ENCODE measurements at places on chromosomes 1 and 21.

DNA sequence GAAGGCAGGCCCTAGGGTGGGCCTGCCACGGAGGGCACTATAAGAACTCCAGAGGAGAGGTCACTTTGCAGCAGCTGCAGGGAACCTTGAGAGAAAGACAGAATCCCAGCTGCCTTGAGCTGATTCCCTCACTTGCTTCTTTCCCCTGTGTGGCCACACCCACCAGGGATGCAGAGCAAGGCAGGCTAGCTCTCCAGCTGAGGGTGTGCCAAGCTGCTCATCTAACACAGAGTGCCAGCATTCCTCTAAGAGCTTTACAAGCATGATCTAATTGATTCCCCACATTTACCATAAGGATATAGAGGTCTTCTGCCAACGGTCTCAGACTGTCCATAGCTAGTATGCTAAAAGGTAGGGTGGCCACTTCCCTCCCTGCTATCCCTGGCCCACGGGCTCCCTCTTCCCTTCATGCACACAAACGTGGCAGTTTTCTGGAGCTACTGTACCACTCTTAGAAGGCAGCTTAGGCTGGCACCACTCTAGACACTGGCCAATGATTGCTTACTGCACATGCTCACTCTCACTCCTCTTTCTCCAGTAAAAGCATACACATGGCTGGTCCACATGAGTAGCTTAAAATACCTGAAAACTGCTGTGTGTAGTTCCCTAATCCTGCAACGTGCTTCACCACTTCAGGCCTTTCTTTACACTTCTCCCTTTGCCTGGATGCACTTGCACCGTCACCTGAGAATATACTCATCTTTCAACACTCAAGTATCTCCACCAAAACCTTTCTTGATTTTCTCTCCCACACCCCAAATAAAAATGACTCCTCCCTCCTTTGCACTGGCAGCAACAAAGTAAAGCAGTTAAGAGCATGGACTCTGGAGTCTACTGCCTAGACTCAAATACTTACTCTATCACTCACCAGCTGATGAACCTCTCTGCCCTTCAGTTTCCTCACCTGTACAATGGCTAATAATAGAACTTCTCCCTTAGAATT, 57.7 kb downstream of the DMAP1 start:
- DNase-seq, result no peak

DNA sequence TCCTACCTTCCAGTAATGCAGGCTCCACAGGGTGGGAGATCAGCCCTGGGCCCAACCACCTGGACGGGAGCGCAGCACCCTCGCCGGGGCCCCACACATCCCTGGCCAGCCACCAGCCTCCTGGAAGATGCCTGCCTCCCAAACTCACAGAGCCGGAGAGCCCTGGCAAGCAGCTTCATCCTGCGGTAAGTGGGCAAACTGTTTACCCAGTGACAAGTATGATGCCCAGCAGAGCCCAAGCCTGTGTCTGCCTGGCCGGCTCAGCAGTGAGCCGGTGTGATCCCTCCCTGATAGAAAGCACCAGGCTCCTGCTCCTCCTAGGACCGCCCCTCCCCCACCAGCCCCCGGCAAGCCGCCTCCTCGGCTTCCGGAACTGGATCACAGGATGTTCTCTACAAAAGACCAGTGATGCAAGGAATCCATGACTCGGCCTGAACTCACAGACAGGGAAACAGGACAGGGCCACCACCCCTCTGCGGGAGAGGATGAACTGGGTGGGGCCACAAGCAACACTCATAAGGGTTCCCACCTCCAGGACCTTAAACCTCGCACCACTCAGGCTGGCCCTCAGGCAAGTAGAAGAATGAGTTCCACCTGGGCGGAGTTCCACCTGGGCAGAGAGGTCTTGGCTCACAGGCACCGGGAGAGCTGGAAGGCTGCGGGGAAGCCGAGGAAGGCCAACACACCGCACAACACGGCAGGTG, 7.9 kb downstream of the ACOT7 start:
- peak; percentile 74 for DNase-seq

DNA sequence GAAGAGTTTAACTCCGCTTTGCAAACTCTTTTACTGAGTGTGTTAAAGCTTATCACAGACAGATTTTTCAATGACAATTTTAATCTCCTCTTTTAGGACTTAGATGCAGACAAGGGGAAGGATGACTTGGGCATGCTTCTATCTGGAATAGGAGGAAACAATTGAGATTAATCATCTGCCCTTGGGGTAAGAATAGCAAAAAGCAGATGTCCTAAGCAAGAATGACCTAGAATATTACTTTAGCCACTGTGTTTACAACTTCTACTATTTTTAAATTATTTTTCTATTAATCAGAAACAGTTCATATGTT, 569.0 kb upstream of the ADGRL2 start:
- DNase-seq, result no peak

DNA sequence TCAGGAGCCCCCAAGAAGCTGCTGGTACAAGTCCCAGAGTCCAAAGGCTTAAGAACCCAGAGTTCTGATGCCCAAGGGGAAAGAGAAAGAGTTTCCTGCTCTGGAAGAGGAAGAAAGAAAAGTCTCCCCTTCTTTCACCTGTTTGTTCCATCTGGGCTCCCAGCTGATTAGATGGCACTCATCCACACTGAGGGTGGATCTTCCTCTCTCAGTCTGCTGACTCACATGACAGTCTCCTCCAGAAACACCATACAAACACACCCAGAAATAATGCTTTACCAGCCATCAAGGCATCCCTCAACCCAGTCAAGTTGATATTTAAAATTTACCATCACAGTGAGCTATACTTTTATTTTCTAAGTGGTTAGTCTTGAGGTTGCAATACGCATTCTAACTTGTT, 257.9 kb downstream of the PAPPA2 start:
- DNase-seq, result no peak

- no peak for DNase-seq
Measured at GRCh38 chr1:107515702-107516101, 374.9 kb downstream of the NTNG1 start.

DNA sequence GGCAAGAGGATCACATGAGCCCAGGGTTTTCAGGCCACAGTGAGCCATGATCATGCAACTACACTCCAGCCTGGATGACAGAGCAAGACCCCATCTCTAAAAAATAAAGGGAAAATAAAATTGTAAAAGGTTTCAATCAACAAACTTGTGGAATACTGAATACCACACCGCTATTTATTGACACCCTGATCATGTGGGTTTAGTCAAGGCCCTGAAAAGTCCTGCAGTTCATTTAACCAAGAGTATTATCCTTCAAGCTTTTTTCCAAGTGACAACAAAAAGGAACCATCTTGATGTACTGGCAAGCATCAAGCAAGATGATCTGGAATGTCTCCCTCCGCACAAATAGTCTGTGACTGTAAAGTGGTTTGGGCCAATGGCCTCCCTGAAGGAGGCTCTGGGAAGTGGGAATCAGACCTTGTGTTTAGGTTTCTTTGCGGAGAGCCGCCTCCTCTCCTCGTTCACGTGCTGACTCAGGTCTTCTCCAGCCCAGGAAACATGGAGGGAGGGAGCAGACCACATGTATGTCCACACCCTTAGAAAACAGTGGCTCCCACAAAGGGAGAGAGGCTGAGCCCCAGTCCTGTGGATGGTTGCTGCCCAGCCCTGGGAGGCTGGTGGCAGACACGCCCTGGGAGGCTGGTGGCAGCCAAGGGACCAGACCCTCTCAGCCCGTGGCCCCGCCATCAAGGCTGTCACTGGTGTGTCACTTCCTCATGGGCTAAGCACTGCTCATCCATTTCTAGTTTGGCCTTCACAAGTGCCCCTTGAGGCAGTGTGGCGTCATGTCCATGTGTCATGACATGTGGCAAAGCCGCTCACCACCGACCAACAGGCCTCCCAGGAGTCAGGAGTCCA, 56.7 kb downstream of the RIPK4 start:
- no peak for DNase-seq

GRCh38 chr1:231779081-231779480, 152.5 kb downstream of the DISC1 start:
- no peak for DNase-seq

DNA sequence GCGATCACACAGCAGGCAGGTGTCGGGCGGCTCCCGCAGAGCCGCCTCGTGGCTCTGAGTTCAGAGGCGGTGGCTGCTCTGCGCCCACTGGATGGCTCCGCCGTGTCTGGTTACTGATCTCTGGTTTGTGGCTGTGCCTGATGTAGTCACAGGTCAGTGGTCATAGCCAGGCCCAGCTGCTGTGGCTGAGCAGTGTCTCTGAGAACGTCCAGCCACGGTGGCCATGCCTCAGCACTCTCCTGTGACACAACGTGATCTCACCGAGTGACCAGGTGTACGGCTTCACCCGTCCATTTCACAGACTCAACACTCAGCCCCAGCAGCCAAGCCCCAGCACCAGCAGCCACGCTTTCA, 61.2 kb downstream of the KCNN3 start:
- no peak for DNase-seq

GRCh38 chr1:200962631-200963030, 60.9 kb downstream of the KIF21B start:
- no peak for DNase-seq

DNA sequence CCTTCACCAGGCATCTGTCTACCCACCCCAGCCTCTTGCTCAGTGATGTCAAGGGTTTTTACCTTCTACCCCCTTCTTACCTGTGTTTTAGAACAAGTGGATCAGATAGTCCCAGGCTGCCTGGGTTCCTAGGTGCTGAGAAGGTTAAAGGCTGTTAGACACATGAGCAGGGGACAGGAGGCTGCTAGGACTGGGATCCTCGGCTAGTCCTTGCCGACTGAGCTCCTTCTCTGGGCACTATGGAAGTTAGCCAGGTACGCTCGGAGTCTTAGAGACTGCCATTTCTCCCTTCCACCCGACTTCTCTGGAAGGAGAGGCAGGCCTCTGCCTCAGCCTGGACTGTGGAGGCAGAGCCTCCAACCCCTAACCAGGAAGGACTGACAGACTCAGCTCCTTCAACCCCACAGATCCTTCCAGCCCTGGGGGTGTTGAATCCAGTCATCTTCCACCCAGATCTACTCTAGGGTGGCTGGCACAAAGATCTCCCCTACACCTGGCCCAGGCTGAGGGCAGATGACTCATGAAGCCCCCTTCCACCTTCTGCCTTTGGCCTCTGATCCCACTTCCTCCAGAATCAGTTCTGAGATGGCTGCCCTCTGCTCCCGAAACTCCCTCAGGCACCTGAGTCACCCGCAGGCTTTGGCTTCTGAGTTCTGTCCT, at the start of gene DYNLT4:
DYNLT4 (minus strand) TSS at position 648 of the 660 bp plus-strand sequence. CDS start 683 bp downstream, outside the sequence.
- DNase-seq, result no peak

DNA sequence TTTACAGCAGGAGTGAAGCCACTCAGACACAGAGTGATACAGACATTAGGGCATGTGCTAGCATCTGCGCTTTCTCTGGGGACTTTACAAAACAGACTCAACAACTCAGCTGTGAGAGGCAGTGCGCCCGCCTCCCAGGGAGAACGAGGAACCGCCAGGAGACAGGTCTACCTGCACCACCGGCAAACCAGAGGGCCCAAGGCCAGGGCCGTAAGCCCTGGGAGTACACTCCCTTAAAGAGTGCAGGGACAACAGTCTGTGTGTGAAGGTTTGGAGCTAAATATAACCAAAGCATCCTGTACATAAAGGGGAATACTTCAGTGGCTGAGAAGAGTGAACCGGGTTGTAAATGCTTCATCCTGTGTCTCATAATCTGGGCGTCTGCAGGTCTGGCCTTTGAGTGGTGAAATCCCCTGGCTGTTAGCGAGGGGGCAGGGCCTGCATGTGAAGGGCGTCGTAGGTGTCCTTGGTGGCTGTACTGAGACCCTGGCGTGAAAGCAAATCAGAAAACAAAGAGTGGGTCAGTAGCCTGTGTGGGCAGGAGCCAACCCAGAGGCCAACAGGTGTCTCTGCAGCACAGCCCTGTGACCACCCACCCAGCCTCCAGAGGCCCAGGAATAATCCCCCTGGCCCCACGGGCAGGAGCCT, 86.9 kb downstream of the CD247 start:
- no peak for DNase-seq

DNA sequence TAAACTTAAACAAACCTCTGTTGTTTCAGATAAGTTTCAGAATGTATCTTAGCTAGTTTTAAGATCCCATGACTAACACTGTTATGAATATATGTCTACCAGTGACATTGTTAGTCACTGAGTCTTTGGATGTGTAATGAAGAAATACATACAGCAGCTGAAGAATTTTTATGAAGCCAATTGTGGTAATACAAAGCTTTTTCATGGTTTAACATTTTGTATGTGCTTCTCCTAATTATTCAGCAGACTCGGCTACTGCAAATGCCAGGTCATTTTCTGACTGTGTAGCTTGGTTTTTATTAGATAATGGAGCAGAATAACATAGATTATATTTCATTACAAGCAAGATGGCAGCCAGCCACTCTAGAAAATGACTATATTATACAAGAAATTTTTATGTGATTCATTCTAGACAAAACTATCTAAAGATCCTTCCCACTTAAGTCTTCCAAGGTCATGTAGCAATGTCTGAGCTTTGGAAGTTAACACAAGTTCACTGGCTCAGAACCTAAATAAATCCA, 147.8 kb downstream of the TNFSF18 start:
- peak; percentile 80 for DNase-seq

DNA sequence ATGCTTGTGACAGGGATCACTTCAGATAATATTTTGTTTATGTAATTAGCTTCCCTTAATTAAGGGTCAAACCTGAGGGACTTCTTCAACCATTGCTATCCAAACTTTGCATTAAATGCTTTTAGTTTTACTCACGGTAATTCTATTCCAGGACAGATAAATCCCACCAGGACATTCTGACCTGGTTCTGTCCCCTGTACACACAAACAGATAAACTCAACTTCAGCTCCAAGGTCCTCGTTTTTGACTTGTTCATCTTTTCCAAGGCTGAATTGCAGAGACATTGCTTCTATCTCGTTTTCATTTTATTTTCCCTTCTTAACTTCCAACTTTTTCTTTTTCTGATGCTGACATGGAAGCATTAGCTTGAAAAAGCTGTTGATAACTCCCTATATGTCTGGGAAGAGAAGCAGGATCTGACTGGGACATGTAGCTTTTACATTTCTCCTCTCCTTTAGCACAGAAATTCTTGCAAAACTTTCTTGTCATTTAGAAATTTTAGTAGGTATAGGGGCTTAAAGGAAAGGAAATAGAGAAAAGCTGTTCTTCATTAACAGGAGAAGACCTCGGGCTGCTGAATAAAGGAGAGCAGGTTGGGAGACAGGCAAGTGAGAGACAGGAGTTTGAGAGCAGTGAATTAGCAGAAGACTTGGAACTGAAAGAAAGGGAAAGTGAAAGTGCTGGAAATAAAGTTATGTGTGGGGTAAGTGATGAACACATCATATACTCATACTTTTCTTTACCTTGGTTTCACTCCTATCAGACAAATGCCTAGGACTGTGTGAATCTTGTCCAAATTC, 231.7 kb upstream of the B3GALT2 start:
- peak; percentile 70 for DNase-seq

- no peak for DNase-seq
Measured at GRCh38 chr1:40281853-40282252, 23.8 kb downstream of the ZMPSTE24 start.

DNA sequence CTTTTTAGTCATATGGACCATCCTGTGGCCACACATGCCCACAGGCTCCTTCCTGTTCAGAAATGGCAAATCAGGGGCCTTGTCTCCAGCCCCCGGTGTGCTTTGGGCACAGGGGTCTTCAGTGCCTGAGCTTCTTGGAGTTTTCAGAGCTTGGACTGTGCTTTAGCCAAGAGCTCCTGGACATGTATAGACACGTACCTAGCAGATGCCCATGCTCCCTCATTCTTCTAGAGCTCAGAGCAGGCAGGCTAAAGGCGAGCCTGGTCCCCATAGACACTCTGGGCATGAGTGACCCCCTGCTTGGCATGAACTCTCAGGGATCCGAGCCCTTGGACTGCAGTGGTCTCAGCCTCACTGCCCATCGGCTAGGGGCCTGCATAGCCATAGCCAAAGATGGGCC, 106.8 kb downstream of the EPHB2 start:
- DNase-seq, result no peak

Data from A172 (cell line).